NCI-H1694 treated with DMSO at 0.1 percent for 48 hours (cell line): ENCODE measurements at places on chromosomes 3 and 15.

DNA sequence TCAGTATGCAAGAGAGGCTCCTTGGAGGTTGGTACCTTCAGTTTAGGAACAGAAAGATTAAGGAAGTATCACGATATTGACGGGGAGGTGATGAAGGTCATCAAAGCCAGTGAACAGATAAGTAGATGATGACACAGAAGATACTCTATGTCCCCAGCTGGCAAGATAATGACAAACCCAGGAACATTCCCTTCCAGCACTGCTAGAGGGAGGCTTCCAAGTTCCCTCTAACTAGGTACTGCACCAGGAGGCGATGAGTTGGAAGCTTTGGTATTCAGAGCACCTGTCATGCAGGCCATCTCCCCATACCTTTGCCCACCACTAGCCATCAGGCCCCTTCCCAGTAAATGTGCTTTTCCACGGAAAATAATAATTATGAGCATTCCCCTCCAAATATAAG, 40.8 kb downstream of the NBEAL2 start:
- DNase-seq: no peak

- no peak for DNase-seq
These were observed 8.8 kb downstream of the FYTTD1 start for GRCh38 chr3:197758512-197758911.

GRCh38 chr15:41948490-41948889, 23.9 kb downstream of the EHD4 start:
- no peak for DNase-seq

- no peak for DNase-seq
These were observed 95.5 kb downstream of the SSR3 start for GRCh38 chr3:156459434-156459833.

DNA sequence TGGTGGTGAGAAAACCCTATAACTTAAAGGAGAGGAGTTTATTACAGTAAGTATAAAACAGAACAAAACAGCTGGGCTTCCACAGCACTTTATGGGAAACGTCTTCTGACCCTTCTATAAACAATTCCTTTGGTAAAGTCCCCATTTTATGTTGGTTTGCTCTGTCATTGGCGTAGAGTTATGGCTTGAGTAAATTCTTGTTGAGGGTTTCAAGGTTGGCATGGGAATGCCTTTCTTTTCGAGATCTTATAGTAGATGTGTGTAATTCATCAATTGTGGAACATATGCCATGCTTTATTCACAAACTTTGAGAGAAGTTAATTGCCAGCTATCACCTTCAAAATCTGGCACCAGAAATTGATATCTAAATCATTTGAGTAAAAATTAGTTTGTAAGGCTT, 11.6 kb upstream of the CHL1 start:
- DNase-seq: no peak

DNA sequence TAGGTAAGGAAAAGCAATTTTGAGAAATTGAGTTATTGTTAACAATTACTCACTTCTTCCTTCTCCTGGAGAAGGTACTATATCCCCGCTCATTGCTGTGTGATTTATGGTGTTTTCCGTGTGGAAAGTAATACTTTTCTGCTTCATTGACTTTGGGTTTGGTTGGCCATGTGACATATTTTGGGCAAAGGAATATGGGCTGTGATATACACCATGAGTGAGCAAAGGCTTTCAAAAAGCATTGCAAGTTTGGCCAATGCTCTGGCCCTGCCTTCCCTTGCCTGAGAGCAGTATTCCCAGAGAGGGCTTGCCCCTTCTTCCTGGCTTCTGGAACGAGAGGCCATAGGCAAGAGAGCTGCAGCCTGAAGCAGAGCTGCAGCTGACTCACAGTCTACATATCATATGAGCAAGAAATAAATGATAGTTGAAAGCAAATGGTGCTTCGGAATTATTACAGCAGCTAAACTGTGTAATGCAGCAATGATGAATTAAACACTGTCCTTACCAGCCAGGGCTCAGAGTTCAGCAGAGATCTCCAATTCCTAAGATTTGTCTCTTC, 216.8 kb upstream of the CD96 start:
- DNase-seq: no peak

GRCh38 chr3:184676927-184677326, 34.9 kb downstream of the MAGEF1 start:
- DNase-seq: no peak

GRCh38 chr3:113594066-113594465, 61.7 kb downstream of the SIDT1 start:
- no peak for DNase-seq

DNA sequence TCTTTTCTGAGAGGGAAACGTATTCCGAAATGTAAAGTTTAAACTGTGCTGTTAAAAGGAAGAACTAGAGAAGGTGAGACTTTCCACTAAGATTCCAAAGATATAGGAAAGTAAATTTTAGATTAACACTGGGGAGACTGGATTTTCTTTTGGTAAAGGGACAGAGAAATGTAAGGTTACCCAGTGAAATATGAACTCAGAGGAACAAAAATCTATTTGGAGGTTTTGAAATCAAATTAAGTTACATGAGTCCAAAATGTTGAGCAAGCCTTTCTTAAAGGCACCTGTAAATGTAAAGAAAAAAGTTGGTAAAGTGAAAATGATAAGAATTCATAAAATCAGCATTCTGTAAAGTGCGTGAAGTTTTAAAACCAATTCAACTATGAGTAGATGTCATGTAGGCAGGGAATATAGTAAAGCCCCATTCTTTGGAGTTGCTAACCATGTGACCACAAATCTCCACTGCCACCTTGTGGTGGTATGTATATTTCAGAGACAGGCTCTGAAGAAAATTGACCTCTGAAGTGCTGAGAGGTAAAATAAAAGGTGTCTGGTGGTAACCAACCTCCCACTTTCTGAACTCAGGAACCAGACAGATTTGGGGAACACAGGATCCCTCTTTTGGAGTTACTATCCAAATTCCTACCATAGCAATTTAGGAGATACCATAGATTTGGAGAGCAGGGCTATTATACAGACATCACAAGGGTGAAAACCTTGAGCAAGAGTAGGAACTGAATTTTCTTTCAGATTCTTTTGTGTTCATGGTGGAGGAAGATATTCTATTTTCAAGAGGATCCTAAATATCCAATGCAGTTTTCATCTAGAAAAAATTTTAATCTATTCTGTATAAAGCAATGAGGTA, 215.3 kb downstream of the ROBO2 start:
- peak; percentile 12 for DNase-seq

GRCh38 chr3:61008998-61009380, 242.3 kb downstream of the FHIT start:
- DNase-seq: no peak

DNA sequence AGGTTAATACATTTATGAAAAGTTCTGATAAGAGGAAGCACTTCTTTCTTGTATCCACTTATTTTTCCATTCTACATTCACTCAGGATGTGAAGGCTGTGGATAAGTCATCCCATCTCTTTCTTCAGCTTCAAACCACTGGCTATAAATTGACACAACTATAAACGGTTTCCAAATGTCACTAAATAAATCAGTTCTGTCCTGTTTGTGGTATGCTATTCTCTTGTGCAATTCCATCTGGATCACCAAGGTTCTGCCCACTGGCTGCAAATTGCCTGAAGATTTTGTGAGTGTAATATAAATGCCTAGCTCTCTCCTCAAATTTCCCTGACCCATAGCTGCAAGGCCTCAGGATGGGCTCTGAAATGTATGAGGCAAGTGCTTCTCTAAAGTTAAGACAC, 7.1 kb upstream of the LMOD3 start:
- no peak for DNase-seq

DNA sequence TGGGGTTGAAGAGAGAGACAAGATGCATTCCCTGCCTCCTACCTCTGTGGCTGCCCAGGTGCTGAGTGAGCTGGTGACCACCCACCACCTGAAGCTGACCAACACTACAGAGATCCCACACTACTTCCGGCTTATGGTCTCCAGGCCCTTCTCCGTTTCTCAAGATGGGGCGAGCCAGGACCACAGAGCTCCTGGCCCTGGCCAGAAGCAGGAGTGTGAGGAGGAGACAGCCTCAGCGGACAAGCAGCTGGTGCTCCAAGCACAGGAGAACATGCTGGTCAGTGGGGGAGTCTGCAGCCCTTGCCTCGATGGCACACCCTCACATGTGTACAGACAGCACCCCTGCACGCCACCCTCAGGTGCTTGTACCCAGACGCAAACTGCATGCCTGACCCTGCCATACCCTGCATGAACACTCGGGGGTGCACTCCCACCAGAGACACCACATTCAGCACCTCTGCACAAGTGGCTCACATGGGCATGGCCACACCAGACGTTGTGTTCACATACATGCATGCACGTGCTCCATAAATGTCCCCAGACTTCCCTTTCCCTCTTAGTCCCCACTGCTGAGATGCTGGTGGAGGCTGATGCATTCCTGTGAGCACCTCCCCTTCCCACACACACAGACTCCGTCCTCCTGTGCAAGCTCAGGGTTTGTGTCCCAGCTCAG, 19.0 kb downstream of the ACAA1 start:
- DNase-seq: no peak

DNA sequence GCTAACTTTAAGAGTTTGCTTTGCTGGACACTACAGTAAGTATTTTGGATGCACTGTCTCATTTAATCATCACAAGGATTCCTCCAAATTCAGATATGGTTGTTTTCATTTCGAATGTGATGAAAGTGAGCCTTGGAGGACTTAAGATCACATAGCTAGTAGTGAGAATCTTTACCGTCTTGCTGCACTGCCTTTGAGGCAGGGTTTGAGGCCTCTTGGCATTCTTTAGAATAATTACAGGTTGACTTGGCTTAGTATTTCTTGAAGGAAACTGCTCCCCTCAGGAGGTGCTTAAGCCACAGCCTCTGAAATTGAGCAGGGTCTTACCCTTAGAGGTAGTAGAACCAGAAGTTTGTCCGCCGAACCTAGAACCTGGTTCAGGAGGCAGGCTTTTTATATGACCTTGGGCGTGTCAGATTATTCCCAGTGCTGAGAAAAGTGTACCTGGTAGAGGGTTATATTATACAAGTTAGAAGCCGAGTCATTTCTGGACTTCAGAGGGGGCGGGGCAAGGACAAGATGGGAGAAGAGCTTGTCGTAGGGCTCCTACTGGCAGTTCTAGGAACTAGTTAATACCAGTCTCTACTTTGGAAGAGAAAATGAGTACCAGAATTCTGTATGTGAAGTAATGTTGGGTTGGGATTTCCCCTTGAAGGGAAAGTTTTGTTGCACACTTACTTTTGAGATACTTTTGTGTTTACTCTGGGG, 1.1 kb downstream of the TFG start:
- peak; percentile 2 for DNase-seq

DNA sequence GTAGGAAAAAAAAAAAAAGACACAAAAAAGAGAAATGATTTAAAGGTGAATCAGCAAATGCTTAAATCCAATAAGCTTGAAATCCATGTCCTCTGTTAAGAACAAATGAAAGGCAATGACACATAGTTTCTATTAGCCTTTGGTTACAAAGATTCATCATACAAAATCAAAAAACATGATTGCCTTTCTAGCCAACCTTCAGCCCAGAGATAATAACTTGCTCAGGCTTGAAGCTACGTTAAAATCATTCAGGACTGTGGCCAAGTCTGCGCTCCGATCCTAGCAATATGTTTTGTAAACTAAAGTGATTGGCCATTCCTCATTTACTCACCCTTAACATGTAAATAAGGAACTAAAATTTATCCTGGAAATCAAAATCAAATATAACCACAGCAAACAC, 556.7 kb downstream of the FGF12 start:
- DNase-seq: no peak

GRCh38 chr3:137010137-137010536, 52.4 kb downstream of the IL20RB start:
- DNase-seq: no peak

- no peak for DNase-seq
These were observed 125.3 kb downstream of the SUCNR1 start for GRCh38 chr3:151998744-151999143.

- no peak for DNase-seq
These were observed 19.1 kb upstream of the PLCH1 start for GRCh38 chr3:155763870-155764463.

- DNase-seq: no peak
These were observed 280.9 kb upstream of the KCNMB2 start for GRCh38 chr3:178255315-178255714.

DNA sequence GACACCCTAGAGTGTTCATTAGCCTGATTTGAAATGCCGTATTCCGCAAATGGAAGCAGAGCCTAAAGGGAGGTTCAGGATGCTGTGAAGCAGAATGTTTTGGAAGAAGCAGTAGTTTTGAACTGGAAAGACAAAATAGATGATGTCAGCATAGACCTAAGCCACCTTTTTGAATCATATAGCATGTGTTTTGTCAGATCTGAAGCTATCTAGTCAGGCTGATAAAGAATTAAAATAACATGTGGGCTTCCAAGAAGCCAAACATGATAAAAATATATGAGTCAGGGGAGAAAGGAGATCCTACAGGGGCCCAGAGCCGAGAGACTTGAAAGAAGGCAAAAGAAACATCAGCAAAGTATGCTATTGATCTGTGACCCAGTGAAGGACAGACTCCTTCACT, 47.2 kb upstream of the RASA2 start:
- DNase-seq: no peak

DNA sequence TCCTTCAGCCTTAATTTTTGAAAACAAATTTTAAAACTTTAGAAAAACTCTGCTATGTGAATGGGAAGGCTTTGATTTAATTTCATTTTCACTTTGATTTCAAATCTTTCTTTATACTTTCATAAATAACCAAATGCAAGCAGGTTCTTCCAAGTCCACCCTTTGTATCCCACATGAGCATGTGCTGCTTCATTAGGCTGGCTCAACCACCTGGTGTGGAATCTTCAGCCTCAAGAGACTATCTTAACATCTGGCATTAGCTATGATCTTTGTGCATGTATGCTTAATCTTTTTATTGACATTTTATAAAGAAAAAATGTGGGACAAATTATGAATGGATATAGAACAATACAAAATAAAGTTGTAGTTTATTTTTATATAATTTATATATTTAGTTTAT, 81.8 kb upstream of the MLF1 start:
- DNase-seq: no peak

GRCh38 chr15:57220205-57220604, 156.1 kb upstream of the CGNL1 start:
- DNase-seq: peak; percentile 5

DNA sequence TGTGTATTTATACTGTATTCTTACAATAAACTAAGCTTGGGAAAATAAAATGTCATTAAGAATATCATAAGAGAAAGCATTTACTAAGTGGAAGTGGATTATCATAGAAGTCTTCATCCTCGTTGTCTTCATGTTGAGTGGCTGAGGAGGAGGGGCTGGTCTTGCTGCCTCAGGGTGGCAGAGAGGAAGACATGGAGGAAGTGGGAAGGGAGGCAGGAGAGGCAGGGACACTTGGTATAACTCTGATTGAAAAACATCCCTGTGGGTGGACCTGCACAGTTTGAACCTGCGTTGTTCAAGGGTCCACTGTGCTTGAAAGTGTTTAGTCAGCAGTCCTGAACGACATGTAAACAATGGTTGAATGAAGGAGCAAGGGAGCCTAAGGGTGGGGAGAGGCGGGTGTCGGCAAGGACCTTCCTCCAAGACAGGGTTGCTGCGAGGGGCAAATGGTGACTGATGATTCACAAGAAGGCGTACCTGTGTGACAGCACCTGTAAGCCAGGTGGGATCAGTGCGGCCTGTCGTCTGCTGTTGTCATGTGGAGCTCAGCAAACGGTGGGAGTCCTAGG, 103.8 kb upstream of the KLF13 start:
- no peak for DNase-seq
